HFFc6 (cell line): ENCODE measurements at places on chromosomes 13 and 19. TPM values are rescaled to one million over a fixed set of nuclear protein-coding genes. Genes with fewer than 3 reads are reported as not detected.
A peak's percentile ranks its signal among the peaks of the same experiment; 100 is the strongest.

- no peaks in the 10 kb centered on the region for H3K4me1 ChIP-seq
- H3K36me3 ChIP-seq = peaks cover 82% of the 10 kb centered on the region
- no peak for DNase-seq
- H3K4me3 ChIP-seq = no peak overlapping the region
- H3K27me3 ChIP-seq = no peaks in the 10 kb centered on the region
- H3K27ac ChIP-seq = no peak overlapping the region
Observed at GRCh38 chr19:23378948-23379347, 16.3 kb downstream of the ZNF91 start.

ATP1A3 gene
- total RNA-seq = 0.10 to 0.57 TPM (median 0.20 TPM) in 3 replicates

ZNF530 gene
- total RNA-seq = 2.5 to 4.5 TPM (median 3.0 TPM) in 3 replicates

- no peak overlapping the region for H3K4me3 ChIP-seq
- H3K36me3 ChIP-seq = peaks cover 7% of the 10 kb centered on the region; the same call in 1 of the 2 replicates
- DNase-seq = no peak
- H3K27ac ChIP-seq = no peak overlapping the region
Observed at GRCh38 chr13:43991773-43992201, 112.1 kb downstream of the LACC1 start.

DNA sequence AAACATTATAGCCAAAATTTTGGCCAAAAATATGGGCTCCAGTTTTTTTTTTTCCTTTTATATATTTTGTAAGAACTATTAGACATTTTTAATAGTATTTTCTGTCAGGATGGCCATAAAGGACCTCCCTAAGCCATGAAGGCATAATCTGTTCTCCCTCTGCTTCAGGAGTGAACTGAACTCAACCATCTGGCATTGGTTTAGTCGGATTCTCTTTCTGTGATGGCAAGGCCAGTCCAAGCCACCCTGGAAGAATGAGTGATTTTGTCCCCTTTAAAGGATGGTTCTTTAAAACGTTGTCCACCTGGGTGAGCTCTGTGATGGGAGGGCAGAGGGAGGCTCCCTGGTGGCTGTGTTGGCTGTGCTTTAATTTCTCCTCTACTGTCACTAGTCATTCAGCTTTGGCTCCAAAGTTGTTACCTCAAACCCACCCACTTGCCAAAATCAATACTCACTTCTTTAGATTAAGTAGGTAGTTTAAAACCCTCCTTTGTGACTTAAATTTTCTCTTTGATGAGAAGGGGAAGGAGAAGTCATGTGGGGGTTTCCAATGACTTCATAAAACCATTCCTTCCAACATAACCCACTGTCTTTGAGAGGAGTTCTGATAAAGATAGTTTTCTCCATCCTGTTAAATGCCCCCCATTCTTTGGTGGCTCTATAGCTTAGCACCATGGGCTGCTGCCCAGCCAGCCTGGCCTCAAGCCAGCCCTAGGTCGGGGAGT, 4.4 kb downstream of the TNFRSF19 start:
- H3K27ac ChIP-seq = no peak overlapping the region
- no peak overlapping the region for H3K4me3 ChIP-seq
- no peaks in the 10 kb centered on the region for H3K36me3 ChIP-seq
- peaks cover 43% of the 10 kb centered on the region for H3K4me1 ChIP-seq
- H3K27me3 ChIP-seq = no peaks in the 10 kb centered on the region

CERS4 gene
- not detected in 3 replicates for total RNA-seq

KCNN4 gene
- total RNA-seq = 0.84 to 3.1 TPM (median 2.1 TPM) in 3 replicates

DNA sequence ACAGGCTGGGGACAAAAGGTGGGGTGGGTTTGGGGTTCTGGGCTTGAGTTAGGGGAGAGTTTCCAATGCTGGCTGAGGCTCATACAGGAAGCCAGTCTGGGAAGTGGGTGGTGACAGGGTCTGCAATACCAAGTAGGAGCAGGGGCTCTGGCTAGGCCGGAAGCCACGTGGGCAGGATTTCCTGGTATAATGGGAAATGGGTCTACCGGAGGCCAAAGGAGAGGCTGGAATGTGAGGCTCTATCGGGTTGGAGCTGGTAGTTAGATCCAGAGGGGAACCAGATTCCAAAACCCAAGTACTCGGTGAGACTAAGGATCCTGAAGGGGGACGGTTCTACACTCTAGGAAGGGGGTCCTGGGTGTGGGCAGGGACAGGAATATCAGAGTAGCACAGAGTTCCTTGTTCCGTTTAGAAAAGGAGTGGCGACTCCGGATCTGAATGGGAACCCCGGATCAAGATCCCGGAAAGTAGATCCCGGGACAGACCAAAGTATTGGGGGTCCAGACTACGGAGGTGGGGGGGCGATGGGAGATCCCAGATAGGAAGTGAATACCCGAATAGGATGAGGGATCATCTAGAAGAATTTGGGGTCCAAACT, 802 bp downstream of the CDC37 start:
- H3K4me1 ChIP-seq = peaks cover 26% of the 10 kb centered on the region
- peak overlapping the region; percentile 96 for H3K4me3 ChIP-seq
- DNase-seq = peak; percentile 18
- peaks cover 5% of the 10 kb centered on the region for H3K27me3 ChIP-seq
- H3K36me3 ChIP-seq = peaks cover 14% of the 10 kb centered on the region
- H3K27ac ChIP-seq = peak overlapping the region; percentile 93

SPACA4 gene
- total RNA-seq = not detected in 3 replicates

DNA sequence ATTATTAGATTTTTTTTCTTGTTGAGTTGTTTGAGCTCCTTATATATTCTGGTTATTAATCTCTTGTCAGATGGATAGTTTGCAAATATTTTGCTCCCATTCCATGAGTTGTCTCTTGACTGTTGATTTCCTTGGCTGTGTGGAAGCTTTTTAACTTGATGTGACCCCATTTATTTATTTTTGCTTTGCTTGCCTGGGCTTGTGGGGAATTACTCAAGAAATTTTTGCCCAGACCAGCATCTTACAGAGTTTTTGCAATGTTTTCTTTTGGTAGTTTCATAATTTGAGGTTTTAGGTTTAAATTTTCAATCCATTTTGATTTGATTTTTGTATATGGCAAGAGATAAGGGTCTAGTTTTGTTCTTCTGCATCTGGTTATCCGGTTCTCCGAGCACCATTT, 124.7 kb downstream of the PCCA start:
- peaks cover 76% of the 10 kb centered on the region for H3K4me1 ChIP-seq
- 0 out of 2 replicates have a peak overlapping the region, but pooled peaks have one; percentile 6 for H3K4me3 ChIP-seq
- H3K27me3 ChIP-seq = no peaks in the 10 kb centered on the region
- DNase-seq = no peak
- H3K27ac ChIP-seq = peak overlapping the region; percentile 91

DNA sequence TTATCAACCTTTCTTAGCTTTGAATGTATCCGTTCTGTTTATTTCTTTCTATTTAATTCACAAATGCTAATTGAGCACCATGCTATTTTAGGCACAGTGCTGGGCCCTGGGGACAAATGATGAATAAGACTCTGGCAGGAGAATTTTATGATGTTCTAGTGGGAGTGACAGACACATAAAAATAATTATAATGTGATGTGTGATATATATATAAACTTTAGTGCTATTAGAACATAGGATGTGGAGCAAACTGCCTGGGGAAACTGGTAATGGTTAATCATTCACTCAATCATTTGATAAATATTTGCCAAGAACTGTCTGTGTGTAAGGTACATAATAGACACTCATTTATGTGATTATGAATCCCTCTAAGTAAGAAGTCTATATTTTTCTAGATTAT, 50.7 kb upstream of the FRY start:
- no peaks in the 10 kb centered on the region for H3K36me3 ChIP-seq
- H3K27me3 ChIP-seq = peaks cover 3% of the 10 kb centered on the region; the same call in 1 of the 2 replicates
- peaks cover 11% of the 10 kb centered on the region for H3K4me1 ChIP-seq
- no peak overlapping the region for H3K4me3 ChIP-seq
